ENCODE measurements at places on chromosomes 1 and 21. TPM values are rescaled to one million over a fixed set of nuclear protein-coding genes. Genes with fewer than 3 reads are reported as not detected.

Gene CASQ2
- polyA plus RNA-seq, result 0.40 TPM

Gene CR2
- 1.1 TPM for polyA plus RNA-seq

Gene HTR6
- 1.6 TPM for polyA plus RNA-seq

Gene EPB41
- polyA plus RNA-seq, result 70.6 TPM

Gene LCE1A
- polyA plus RNA-seq, result not detected

Data from left kidney (tissue), 8 donors.